Activated T-helper 1 cell treated with Interleukin-2 at 50 U/mL for 16 hours (primary cell): ENCODE measurements at places on chromosomes 5 and 9.

GRCh38 chr5:112276991-112277390 is 142.1 kb downstream of the EPB41L4A start:
- DNase-seq, result no peak

DNA sequence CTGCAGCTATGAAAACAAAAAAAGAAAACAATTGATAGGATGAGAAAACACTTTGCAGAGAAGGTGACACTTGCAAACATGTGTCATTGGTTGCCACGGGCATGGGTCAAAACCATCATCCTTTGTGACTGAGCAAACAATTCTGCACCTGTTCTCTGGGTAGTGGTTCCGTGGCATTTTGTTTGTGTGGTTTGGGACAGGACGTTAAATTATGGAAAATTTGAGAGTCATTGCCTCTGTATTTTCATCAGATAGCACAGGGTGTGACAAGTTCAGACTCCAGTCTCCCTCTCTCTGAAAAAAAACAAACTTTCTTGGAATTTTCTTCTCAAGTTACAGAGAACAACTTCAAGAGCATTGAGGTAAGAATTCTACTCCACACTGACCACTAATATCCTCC is 113.4 kb upstream of the HMHB1 start:
- DNase-seq, result no peak

DNA sequence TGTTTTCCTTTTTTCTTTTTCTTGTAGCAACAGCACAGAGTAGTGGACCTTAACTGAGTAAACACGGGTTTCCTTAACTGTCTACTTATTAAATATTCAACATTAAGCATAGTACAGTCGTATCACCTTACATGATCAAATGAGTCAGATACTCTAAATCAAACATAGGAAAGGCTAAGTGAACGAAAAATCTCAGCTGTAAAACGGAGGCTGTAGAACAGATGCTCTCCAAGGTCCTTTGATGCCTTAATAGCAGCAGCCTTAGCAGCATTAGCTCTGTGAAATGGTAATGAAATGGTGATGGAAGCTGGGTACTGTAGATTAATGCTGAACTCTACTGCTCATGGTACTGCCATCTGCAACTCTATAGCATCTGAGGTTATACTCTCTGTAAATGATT is 1433.3 kb upstream of the C9orf72 start:
- DNase-seq, result no peak

DNA sequence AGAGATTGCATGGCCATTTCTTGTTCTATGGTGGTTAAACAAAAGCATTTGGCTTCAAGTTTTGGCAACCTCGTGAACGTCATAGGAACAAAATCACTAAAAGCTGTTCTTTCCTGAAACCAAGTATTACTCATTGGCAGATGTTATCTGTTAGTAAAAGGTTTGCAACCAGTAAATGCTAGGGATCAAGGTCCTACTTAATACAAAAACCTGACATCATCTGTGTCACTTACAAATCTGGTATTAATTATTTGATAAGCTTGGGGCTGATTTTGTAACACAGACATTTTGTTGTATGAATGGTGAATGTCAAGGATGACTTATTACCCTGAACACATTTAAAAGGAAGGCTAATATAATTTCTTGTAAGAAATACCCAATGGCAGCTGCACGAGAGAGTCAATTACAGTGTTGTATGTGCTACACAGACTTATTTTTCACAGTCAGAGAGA is 486.4 kb upstream of the ZNF608 start:
- no peak for DNase-seq
